Fibroblast of skin of back (primary cell): ENCODE measurements at places on chromosomes 4 and X.

GRCh38 chr4:41110050-41110449 is 104.3 kb downstream of the APBB2 start:
- DNase-seq: no peak

DNA sequence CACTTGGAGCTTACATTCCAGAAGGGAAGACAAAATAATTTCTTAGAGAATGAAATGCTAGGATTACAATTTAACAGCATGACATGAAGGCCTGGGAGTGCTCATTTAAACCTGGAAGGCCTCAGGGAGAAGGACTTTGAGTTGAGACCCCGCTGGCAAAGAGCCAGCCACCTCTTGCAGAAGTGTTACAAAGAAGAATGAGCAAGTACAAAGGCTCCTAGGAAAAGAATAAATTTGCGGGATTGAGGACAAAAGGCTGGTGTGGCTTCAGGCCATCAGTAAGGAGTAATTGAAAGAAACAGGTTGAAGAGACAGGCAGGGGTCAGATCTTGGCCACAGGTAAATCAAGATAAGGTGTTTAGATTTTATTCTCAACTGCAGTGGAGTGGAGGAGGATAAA is 3.1 kb upstream of the ELOVL6 start:
- DNase-seq: no peak

GRCh38 chr4:22444813-22445212 is 71.1 kb downstream of the ADGRA3 start:
- DNase-seq: no peak

- DNase-seq: no peak
These were observed 474.8 kb downstream of the PDGFC start for GRCh38 chr4:156496797-156497196.
